ENCODE measurements at places on chromosomes 2 and 18.

DNA sequence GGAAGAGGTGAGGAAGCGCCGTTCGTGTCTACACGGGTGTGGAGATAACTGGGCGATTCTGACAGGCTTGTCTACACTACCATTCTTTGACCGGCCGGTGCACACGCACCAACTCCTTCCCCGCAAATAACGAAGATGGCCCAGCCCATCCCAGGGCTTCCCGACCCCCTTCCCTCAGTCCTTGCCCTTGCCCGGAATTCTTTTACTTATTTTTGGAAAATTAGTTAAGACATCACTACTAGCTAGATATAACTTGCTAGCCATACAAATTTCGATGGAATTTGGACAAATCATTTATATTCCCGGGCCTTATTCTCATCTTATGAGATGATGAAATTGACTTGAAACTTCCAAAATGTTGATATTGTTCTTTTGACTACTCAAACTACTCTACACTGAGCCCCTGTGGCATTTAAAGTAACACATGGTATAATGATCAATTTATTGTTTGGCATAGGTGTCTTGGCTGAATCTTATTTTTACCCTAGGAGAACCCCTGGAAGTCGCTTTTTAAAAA is 1.3 kb downstream of the ERICH2 start:
- DNase-seq, result no peak

- no peak for DNase-seq
These were observed 33.5 kb downstream of the DAPL1 start for GRCh38 chr2:158828378-158829164.

GRCh38 chr2:235044501-235045271 is 92.9 kb downstream of the SH3BP4 start:
- DNase-seq, result no peak

DNA sequence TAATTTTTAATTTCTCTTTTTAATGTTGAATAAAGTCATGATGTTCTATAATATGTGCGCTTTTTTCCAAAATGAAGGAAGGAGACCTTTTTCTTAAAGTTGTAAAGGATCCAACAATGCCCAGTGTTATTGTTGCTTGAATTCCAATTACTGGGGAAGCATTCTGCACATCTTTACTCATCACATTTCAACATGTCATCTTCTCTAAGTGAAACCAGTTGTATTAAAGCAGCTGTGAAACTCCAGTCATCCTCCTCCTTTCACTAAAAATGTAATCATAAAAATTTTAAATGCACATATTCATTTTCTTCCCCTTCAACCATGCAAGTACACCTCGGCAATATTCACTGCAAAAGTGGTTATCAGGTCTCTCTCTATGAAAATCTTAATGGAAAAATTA is 722.7 kb downstream of the TSN start:
- no peak for DNase-seq

DNA sequence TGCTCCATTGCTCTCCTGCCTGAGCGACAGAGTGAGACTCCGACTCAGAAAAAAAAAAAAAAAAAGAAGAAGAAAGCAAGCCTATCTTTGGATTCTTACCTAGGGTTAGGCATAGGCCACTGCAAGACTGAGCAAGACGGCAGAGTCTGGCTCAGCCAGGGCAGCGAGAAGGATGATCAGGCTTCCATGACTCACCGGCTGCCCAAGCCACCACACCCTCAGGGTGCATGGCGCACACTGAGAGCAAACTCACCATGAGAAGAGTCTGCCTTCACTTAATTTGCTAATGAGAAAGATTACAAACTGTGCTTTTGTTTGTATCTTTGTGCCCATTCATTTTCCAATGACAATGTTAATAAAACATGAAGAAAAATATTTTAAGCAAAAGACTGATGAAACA is 8.2 kb downstream of the FAM110C start:
- no peak for DNase-seq

GRCh38 chr2:74646834-74647482 is 1.2 kb downstream of the M1AP start:
- DNase-seq, result no peak

DNA sequence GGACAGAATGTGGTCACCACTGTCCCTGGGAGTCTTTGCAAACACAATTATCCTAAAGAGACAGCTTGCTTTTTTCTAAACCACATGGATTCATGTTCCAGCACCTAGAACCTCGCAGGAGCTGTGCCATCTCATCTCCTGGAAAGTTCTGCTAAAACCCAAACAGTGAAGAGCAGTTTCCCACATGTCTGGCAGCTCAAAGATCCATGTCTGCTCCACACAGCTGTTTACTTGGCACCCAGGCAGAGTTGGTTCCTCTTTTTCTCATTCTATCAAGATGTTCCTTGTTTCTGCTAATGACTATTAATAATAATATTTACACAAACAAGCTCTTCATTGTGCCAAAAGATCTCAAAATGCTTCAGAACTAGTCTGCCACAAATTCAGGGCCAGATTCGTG is 30.1 kb upstream of the PID1 start:
- DNase-seq, result no peak

DNA sequence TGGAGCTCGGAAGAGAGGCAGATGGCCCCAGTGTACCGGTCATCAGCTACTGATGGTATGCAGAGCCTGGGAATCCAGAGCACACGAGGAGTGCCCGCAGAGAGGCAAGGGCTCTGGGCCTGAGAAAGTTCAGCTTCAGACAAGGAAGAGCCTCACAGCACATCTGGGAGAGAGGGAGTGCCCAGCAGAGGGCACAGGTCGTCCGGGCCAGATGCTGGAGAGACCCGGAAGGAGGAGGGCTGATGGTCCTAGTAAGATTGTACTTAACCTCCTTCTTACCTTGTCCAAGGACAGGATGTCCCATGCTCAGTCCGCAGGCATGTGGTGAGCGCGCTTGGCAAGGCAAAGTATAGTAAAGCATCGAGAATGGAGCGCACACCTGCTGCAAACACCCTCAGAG is 24.4 kb upstream of the CHMP1B start:
- no peak for DNase-seq

DNA sequence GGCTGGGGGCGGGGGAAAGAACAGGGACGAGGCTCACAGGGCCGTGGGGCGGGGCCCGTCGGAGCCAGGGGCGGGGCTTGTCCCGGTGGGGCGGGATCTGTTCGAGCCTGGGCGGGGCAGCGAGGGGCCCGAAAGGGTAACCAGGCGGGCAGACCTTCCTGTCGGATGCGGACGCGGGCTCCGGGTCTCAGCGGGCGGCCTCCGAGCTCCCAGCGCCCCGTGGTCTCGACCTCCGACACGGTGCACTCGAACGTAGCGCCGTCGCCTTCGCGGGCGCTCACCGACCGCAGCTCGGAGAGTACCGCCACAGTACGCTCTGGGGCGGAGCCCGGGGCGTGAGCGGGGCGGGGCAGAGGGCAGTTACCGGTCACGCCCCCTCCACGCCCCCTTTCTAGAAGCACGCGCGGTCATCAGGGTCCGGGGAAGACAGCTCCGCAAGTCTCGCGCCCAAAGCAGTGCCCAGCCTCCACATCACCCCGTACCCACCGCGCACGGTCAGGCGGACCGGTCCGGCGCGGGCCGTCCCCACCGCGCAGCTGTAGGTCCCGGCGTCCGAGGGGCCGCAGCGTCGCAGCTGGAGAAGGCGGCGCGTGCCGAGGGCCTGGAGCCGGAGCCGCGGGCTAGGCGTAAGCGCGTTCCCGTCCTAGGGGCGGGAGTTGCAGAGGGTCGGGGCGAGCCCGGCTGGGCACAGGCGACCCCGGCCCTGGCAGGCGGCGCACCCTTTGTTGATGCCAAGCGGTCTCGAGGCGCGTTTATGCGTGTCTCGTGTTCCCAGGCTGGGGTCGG is 8.7 kb downstream of the TMEM198 start:
- DNase-seq, result peak; percentile 97

GRCh38 chr2:104078431-104079157 is 775.3 kb upstream of the POU3F3 start:
- DNase-seq, result no peak

- no peak for DNase-seq
These were observed 91.2 kb upstream of the CCDC195 start for GRCh38 chr2:224807153-224807964.

DNA sequence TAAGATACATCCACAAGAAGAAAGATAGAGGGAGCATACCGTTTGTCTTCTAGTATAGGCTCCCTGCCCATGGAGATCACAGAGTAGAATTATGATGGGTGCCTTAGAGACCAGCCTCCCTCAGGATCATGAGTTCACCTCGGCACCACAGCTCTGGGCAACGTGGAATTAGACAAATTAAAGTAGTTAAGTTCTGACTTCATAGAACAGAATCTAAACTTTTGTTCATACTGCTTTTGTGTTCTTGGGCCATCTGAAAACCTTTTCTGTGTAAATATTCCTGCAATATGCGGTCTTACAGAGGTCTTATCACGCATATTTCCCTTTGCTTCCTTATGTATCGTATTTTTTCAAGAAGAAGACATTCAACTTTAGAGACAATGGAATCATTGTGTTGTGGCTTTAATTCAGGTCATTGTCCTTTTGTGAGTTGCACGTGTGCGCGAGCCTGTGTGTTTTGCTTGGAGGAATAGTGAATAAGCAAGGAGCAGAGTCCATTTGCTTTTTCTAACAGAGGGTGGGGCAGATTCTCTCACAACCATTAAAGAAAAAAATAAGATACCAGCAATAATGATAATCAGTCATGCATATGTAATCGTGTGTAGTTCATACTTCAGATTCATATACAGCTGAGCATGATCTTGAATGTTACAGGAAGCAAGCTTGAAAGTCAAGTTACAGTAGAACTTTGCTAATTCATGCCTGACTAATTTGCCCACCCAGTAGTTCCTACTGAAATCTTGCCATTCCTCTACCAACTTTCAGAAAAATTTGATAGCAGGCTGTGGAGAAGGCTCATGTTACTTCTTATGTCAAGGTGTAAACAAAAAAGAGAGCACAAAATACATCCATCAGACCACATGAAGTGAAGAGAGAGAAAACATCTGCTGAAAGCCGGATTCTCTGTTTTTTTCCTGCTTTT is 243.6 kb downstream of the NEDD4L start:
- no peak for DNase-seq

DNA sequence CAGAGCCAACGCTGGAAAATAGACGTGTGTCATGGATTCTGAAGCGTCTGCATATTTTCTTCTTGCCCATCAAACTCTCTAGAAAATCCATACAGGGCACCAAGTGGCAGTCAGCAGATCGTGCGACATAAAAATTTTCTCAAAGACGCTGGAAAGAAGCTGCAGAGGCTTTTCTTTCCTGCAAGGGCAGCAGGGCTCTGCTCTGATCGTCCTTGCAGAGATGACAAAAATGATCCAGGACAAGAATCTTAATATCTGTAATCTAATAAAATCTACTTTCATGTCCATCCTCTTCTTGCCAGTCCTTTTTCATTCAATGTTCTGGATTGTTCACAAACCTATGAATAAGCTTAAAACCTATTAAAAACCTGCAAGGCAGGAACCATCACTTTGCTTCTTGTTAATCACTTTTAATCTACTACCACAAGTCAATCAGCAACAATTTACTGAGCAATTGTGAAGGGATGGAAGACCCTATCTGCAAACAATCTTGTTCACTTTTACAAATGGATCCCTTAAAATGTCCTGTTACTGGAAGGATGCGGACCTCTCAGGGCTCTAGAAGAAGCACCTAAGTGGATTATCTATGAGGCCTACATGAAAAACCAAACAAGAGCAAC is 93.6 kb downstream of the MREG start:
- no peak for DNase-seq

DNA sequence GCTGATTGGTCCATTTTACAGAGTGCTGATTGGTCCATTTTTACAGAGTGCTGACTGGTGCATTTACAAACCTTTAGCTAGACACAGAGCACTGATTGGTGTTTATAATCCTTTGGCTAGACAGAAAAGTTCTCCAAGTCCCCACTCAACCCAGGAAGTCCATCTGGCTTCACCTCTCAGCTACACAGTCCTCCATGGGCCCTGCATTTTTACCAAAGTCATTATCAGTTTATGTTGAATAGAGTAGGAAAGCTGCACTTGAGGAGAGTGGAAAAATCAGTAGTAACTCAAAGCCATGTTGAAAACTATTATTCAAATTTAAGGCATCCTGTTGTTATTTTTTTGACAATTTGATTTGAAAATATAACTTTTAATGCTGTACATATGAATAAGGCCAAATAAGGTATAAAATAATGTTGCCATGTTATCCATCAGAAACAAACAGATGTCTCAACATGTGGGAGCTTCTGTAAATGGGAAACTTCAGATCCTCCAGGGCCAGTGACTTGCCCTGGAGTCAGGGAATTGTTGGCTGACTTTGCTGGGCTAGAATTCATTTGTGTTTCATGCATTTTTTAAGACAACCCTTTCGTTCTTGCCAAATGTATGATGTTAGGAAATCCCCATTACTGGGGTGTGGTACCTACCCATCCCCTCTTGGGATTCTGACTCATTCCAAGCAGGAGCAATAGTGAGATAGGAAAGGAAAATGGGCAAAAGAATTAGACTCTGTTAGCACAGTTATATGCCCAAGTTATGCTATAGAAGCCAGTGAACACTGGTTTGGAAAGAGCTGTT is 37.8 kb upstream of the CCDC195 start:
- no peak for DNase-seq

DNA sequence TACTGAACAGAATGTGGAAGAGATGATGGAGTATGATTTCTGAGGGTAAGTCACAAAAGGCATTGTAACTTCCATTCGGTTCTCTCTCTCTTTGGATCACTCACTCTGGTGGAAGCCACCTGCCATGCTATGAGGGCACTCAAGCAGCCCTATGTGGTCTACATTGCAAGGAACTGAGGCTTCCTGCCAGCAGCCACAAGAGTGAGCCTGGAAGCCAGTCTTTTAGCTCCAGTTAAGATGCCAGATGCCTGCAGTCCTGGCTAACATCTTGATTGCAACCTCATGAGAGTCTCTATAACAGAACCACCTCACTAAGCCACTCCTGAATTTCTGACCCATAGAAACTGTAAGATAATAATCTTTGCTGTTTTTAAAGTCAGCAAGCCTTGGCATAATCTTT is 935.7 kb downstream of the LRP1B start:
- no peak for DNase-seq

GRCh38 chr2:1784087-1784486 is 39.8 kb upstream of the PXDN start:
- DNase-seq, result no peak

GRCh38 chr2:191693778-191694177 is 15.8 kb downstream of the NABP1 start:
- no peak for DNase-seq

- no peak for DNase-seq
These were observed 1.3 kb upstream of the ITPRID2 start for GRCh38 chr2:181890271-181890670.

DNA sequence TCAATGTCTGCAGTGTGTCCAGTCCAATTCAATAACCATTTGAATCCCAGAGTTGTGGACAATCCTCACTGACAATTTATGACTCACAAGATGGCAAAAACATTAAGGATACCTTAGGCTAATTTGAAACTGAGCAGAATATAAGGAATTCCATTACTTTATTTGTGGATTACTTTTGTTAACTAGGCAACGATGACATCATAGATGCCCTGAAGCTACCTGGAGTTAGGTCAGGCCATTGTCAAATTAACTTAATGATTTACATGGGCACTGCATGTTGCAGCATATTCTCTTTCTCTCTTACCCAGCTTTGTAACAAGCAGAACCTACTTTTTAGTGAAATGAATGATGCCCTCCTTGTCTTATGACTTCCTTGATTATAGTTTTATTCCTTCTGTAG is 100.0 kb upstream of the CDCA7 start:
- DNase-seq, result no peak

- DNase-seq, result no peak
These were observed 71.3 kb downstream of the TMEM18 start for GRCh38 chr2:605674-606608.

GRCh38 chr18:29434650-29435049 is 1257.7 kb upstream of the CDH2 start:
- no peak for DNase-seq

GRCh38 chr2:192267484-192267883 is 72.8 kb upstream of the TMEFF2 start:
- no peak for DNase-seq
